Stimulated activated CD4-positive, alpha-beta T cell treated with anti-CD3 and anti-CD28 coated beads, TNF-alpha, amount 100 ng/mL, for 4 hours (primary cell): ENCODE measurements at places on chromosomes 6 and 20.

DNA sequence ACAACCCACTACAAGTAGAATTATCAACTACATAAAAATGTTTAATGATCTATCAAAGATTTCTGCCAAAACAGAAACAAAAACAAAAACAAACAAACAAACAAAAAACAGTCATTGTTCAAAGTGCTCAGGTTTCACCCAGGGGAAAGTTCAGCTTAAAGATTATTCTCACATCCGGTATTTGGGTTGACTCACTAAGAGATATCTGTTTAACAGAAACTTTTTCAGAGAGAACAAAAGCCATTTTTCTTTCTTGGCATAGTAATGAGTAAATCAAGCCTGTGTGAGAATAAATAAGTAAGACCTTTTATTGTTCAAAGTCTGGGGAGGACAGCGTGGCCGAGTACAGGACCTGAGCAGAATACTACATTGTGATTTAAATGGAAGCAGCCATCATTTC is 143.6 kb downstream of the RCAN2 start:
- no peak for DNase-seq

- no peak for DNase-seq
Observed at GRCh38 chr20:57408131-57408530, 16.9 kb downstream of the RBM38 start.

- no peak for DNase-seq
Observed at GRCh38 chr6:150033207-150033771, 8.0 kb upstream of the RAET1L start.

- DNase-seq: no peak
Observed at GRCh38 chr6:144310765-144311164, 25.6 kb downstream of the UTRN start.

GRCh38 chr6:143998686-143999085 is 9.4 kb downstream of the PLAGL1 start:
- DNase-seq: no peak

- no peak for DNase-seq
Observed at GRCh38 chr20:1283522-1284510, 17.7 kb downstream of the SNPH start.
